Activated CD8-positive, alpha-beta memory T cell treated with anti-CD3 and anti-CD28 coated beads, Interleukin-2, amount 50 U/mL, for 48 hours (primary cell): ENCODE measurements at places on chromosomes 2 and 18.

DNA sequence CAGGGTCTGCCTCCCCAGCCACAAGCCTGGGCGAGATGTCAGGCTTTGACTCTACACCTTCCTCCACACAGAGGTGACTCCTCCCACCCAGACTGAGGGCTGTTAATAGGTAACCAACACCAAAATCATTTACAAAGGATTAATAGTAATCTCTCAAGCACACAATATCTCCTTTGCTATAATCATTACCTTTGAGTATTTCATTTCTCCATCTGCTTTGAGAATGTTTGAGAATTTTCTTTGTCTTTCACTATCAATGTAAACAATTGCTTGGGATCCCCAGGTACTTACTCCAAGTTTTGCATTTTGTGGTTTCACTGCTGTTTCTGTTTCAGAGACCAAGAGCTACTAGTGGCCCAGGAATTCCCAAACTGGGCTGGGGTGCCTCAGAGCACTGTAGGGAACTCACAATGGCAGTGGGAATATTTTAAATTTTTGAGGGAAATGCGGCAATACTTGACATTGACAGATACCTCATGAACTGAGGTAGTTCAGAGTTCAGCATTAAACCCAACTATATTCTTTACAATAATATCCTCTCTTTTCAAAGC lies 166.4 kb upstream of the MGAT5 start:
- DNase-seq: no peak

DNA sequence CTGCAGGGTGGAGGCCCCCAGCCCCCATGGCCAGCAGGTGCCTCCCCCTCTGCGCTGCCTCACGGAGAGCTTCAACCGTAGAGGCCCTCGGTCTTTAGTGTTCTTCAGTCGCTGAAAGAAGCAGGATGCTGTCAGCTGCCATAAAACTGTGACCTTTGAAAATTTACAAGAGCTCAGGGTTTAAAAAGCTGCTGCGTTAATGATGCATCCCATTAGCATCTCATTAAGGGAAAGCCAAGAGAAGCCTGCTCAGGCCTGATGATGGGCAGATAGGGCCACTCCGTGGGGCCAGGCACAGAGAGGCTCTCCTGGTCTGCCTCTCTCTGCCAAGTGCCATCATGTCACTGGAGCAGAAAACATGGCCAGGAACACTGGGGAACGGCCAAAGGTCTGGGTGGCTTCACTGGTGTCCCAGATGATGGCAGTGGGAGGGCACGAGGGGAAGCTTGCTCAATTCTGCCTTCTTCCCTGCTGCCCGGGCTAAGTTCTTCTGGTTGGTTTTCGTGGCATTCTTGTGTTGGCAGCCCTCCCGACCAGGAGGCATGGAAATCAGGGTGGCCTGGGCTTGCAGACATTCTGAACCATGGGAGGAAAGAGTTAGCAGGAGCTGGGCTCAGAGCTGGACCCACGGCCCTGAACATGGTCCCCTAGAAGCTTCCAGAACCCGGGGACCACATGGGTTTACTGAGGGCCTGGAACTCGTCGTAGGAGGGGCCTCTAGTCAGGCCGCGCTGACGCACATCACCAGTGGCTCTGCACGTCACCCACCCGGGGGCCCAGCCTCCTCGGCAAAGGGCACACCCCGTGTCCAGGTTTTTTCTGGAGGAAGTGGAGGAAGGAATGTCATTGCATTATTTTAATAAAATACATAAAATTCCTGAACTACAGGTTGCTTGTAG lies 250.7 kb downstream of the KLHL29 start:
- DNase-seq: no peak

DNA sequence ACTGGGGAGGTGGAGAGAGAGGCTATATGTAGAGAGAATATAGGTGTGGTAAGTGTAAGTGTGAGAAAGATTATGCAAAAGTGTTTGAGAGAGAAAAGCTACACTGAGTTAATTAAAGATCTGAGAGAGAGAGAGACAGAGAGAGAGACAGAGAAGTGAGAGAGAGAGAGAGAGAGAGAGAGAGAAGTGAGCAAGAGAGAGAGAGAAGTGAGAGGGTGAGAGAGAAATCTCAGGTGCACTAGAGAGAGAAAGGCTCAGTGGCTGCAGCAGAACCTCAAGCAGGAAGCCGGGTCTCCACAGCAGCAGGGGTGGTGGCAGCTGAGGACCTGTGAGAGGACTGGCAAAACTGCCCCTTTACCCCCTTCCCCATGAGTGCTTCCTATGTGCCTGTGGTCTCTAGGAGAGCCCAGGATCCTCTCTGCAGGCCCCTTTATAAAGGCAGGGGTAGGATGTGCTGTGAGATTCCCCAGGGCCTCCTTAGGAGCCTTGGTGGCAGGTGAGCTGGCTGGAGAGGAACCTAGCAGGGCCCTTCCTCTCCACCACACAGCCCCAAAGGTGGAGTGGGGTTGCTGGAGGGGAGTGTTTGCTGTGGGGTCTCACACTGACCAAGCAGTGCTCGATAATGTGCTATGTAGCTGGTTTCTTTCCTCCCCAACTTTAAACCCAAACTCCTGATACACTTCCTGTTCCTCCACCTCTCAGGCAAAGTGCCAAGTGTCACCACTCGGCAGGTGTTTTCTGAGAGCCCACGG lies 52.6 kb downstream of the SLC4A5 start:
- peak; percentile 59 for DNase-seq

DNA sequence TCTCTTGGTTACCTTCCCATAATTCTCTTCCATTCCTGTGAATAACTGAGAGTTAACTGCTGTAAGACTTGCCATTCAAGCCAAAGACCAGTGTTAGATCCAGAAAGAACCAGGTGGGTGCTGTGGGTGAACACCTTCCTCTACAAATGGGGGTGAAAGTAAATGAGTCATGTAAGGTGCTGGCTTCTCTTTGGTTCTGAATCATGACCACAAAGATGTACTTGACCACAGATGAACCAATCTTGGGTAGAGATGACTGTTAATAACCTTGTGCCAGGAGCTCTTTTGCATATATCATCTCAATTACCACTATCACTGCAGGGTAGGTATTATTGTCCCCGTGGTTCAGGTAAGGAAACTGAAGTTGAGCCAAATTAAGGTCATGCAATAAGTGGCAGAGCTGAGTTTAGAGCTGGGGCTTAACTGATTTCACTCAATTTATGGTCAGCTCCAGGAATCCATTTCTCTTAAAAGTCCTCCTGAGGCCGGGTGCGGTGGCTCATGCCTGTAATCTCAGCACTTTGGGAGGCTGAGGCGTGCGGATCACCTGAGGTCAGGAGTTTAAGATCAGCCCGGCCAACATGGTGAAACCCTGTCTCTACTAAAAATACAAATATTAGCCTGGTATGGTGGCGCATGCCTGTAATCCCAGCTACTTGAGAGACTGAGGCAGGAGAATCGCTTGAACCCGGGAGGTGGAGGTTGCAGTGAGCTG lies 244.9 kb upstream of the CXCR4 start:
- peak; percentile 56 for DNase-seq

- no peak for DNase-seq
Observed at GRCh38 chr2:207974216-207974605, 51.1 kb downstream of the PLEKHM3 start.
